ENCODE measurements at places on chromosomes 2 and 18.

DNA sequence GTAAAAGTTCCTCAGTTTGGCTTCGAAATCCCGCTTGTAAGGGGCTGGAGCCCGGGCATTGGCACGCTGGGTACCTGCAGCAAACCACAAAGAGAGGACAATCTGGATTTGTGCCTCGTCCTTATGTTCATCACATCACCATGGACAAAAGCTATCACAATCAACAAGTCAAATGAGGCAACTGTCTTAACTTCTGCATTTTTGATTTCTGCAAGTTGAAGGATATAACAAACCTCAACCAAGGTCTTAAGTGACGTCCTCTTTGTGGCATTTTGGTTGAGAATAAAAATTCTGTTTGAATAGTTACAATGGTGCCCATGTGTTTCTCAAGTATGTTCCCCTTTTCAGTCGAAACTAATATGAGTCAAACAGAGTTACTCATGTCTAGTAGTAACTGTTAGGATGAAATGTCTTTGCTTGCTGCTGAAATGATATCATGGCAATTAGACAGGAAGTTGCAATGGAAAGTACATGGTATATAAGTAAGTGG, 70.8 kb upstream of the STK17B start:
- DNase-seq: no peak

DNA sequence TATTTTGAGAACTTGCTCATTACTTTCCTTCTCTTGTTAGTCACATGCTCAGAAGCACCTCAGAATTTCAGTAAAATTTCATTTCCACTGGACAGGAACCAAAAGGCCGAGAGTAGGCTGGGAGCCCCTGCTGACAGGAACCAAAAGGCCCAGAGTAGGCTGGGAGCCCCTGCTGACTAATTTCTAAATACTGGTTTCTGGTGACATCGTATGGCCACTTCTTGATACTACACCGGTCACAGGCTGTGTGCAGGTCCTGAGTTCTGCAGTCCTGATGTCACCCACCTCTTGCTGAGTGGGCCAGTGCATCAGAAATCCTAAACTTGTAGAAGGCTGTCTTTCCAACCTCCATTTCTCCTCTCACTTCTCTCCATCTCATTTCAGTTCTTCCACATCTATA, 17.7 kb upstream of the EN1 start:
- DNase-seq: peak; percentile 21

GRCh38 chr2:236730393-236730792, 160.8 kb downstream of the ACKR3 start:
- DNase-seq: no peak

GRCh38 chr18:29823671-29824070, 1218.9 kb downstream of the DSC3 start:
- no peak for DNase-seq

- peak; percentile 74 for DNase-seq
These were observed 16.4 kb downstream of the PTPN18 start for GRCh38 chr2:130372055-130372832.

GRCh38 chr2:26002632-26003310, 20.5 kb upstream of the KIF3C start:
- DNase-seq: no peak

- no peak for DNase-seq
These were observed 69.7 kb upstream of the CTDP1 start for GRCh38 chr18:79609841-79610281.

DNA sequence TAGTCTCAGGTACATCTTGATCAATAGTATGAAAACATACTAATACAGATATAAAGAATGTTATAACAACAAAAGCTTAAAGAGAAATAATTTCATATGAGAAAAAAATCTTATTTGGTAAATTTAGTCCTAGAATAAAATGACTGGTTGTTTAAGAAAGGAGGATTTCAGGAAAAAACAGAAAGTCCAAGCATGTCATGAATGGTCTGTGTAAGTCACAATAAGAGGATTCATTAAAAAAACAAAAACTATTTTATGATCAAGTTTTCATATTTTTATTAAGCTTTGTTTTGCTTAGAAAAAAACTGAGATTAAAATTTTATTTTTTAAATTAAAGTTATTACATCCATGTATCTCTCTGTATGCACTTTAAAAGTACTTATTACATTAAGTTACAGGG, 353.9 kb upstream of the SPHKAP start:
- DNase-seq: no peak

DNA sequence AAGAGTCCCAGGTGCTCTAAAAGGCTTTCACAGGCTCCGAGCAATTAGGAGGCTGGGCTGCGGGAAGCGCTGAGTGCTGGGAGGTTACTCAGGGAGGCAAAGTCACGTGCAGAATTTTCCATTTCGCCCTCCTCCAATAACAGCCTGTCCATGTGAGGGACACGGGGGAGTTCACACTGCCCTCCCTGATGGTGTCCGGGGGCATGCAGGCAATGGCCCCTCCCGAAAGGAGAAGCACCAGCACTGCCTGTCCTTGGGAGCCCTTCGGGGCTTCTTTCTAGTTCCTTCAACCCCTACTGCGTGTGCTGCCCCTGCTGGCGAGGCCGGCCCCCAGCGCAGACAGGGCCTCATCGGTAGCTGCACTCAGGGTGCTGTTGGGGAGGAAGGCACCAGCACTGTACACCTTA, 63.1 kb upstream of the HPCAL1 start:
- DNase-seq: no peak

DNA sequence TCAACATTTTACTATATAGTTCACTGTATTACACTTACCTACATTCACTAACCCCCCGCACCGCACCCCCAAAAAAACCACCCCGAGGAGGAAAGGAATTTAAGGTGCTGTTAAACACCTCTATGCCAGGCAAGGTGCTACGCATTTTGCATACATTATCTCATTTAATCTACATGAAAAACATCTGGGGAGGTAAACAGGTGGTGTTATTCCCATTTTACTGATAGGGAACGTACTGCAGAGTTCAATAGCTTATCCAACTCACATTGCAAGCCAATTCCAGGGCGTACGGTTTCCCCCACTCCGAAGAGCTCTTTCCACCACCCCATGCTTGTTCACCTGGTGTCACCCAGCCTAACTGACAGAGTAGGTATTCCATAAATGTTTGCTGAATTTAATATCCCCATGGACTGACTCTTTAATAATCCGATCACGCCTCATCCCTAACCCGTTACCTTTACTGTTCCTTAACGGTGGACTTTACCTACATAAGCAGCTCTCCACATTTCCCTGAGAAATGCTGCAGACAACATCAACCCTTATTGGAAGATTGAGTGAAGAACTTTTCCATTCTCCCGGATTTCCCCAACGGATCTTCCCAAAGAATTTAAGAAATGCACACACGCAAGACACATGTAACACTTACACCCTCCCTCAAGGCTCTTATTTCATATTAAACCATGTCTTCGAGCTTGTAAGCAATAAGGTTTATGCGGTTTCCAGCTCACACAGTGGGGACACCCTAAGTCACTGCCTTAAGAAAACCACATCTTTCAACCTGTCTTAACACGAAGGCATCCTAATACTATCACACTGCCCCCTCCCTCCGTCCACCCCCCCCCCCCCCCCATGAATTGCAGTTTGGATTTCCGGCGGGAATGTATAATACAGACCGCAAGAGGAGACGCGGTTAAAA, 1.2 kb downstream of the RAPH1 start:
- DNase-seq: no peak

DNA sequence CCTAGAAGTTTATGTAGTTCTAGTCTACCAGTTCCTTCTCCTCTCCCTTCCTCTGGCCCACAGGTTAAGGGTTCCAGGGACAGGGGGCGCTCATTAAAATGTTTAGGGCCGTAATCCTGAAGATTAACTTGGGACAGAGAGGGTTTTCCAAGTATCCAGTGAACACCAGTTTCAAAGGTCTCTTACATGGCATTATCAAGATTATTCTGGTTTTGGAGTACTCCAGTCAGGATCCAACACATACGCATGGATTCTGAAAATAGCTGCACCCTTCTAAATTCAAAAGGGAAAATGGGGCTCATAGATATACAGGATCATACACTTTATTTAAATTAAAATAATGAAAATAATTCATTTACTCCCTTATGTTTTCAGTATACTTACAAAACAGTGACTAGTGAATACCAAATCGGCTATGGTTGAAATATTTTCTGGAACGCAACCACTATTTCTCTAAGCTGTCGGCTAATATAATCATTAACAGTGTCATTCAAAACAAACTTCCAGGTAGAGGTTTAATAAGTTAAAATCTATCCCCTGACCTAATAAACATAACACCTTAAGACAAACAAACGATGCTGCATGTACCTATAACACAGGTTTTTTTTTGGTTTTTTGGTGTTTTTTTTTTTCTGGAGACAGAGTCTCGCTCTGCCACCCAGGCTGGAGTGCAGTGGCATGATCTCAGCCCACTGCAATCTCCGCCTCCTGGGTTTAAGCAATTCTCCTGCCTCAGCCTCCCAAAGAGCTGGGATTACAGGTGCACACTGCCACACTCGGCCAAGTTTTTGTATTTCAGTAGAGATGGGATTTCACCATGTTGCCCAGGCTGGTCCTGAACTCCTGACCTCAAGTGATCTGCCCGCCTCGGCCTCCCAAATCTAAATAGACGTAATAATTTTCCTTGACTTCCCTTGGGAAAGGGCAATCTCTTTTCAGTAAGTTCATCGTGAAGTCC, 44.7 kb downstream of the MGAT4A start:
- DNase-seq: no peak

- DNase-seq: no peak
These were observed 1846.4 kb upstream of the PIK3C3 start for GRCh38 chr18:40108596-40108995.

DNA sequence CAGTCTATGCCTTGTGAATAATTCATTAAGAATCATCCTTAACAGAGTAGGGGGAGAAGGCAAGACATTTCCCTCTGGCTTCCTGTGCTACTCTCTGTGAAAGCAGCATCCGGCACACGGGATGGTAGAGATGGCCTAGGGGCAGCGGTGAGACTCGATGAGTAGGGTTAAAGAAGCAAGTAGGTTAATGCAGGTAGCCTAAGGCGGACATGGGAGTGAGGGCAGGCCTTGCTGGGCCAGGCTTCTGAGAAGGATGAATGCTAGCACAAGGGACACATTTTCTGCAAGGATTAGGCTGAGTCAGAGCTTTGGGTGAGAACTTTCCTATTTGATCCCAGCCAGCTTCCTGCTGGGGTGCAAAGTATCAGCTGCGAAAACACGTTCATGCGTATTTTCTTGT, 80.8 kb downstream of the NXPH2 start:
- DNase-seq: no peak

- DNase-seq: no peak
These were observed 47.8 kb downstream of the SH3YL1 start for GRCh38 chr2:216068-216467.

DNA sequence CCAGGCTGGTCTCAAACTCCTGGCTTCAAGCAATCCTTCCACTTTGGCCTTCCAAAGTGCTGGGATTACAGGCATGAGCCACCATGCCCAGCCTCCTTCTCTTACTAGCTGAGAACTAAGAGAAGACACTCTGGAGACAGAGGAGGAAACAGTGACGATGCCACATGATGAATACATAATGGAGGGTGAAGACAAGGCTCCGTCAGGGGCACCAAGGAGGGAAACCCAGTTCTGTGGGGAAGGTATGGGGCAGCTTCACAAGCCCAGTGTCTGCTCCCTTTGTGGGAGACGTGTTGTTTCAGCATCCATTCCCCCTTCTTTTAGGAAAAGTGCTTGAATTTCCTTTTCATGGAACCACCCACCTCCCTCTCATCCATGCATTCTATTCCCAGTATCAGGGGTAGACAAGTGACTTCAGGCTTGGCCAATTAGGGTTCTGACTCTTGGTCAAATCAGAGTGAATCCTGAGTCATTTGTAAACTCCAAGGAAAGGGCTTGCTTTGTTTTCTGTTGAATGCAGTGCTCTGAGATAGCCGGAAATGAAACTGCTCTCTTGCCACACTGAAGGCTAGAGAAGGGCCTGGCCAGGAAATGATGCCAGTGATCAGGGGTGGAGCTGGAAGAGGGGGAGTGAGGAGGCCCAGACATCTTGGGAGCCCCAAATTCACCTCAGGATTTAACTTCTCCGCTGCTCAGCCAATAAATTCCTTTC, 23.7 kb downstream of the TMEM127 start:
- no peak for DNase-seq

DNA sequence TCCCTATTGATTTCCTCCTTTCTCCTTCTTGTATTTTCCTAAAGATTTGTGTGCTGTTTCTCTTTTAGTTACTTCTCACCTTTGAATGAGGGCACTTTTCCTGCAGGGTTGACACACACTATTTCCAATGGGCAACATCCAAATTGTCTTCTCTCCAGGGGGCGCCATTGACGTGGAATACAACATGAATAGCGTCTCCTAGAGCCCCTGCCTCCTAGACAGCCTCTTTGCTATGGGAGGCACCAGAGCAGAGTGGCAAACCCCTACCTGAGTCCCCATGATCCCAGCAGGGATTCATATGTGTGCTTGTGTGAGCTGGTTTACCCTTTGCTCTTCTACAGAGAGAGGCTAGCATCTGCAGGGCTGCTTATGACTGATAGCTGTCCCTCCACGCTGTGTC, 61.3 kb upstream of the ITSN2 start:
- no peak for DNase-seq

DNA sequence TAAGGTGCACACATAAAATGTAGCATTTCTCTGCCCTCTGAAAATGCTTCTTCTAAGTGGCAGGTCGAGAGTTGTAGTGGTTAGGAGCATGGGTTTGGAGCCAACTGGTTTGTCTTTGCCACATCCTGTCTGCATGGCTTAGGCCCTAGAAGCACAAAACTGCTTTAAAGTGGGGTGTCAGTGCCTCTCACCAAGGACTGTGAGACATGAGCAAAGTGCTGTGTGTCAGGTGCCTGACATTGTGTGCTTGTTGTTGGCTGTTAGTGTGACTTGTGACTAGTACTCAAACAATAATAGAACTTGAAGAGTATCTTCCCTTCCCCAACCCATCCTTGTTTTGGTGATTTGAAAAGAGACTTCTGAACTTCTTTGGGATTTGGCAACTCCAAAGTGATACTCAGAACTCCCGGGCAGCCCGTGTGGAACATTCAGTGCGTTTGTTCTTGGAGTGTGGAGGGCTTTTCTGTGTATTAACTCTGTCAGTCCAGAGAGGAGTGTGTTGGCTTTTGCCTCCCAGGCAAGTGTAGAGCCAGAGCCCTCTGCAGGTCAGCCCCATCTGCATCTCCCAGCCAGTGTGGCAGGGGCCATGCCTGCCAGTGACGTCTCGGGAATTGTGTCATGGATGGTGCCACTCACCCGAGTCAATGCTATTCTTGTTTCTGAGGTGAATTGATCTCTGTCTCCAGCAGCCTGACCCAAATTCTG, 5.0 kb downstream of the MGAT5 start:
- no peak for DNase-seq

DNA sequence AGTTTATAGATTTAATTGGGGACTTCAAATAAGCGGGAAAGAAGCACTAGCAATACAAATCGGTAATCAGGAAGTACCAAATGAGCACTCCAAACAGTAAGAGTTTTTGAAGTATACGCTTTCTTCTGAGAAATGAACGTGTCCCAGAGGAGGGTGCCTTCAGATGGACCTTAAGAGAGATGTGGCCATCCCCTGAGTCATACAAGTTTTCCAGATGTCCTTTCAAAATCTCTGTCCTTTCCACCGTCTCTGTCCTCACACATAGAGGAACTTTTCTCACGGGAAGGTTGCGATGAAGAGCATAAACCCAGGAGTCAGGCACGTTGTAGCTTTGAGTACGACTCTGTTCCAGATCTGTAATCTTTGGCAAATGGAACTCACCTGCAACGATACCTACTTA, 1.7 kb upstream of the SMAD2 start:
- no peak for DNase-seq
